D721Med (cell line): ENCODE measurements at places on chromosomes 3 and 15.

DNA sequence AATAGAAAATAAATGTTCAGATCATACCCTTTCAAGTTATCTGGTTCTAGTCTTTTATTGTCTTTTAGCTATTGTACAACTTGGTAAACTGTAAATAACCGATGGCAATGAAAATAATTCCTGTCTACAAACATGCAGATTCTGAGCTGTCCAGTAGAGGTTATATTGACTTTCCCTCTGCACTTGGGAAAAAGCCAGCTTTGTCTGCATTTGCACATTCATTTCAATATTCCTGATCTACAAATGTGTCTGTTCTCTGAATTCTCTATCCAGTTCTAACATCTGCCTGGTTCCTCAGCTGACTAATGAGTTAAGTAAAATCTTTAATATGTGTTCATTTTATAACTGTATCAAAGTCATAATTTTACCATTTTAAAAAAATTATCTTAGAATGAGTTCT, 408.5 kb downstream of the ERC2 start:
- DNase-seq: no peak

DNA sequence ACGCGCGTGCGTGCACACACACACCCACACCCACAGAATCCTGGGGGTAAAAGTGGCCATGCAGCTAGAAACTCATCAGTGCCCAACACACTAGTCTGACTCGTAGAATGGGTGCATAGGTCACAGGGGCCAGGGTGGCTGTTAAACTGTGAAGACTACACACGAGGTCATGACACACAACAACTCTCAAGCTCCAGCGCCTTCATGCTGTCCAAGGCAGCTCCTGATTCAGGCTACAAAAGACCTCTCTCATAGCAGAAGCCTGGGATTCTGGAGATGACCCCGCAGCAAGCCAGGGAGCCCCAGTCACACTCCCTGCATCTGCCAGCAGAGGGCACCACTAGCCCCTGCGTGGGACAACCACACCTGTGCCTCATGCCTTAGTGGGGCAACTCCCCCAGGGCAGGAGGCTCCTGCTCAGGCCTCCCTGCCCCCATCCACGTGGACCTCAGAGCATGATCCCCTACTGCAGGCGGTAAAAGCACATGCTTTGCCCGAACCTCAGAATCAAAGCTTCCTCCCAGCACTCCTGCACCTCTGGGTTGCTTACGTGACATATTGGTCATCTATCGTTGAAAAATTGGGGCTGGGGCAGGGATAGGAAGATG, 93.1 kb downstream of the LRIG1 start:
- DNase-seq: peak; percentile 94

DNA sequence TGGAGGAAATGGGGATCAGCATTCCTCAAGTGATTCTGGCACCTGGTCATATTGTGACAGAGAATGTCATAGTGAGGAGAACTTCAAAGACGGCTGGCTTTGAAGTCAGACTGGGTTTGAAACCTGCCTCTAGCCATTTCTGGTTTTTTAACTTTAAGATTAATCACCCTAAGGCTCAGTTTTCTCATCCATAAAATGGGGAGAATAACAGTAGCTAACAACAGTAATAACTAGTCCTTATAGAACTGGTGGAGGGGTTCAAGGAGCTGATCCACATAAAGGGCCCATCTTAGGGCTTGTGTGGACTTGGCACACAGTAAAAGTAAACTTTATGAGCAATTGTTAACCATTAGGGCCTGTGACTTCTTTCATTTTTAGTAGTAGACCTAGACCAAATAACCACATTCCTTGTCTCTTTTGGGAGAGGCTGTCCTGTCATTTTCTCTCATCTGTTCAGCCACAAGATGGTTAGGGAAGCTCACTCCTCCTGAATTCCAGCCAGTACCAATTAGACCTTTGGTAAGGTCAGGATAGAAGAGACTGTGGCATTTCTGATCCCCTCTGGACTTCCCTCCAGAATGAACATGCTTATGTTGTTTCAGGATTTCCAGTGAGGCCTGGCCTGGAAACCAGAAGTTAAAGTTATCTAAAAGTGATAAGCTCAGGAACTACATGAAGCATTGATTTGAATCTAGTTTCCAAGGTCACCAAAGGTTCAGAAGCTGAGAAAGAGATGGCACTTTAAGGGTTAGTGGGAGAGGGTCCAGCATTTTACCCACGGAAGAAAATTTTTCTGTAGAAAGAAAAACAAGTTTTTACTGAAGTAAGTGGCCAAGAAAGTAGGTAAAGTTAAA, 159.3 kb upstream of the DPH6 start:
- DNase-seq: no peak

- DNase-seq: no peak
These were observed 70.4 kb downstream of the KLF13 start for GRCh38 chr15:31396881-31397560.

- no peak for DNase-seq
These were observed 6.5 kb upstream of the GPR176 start for GRCh38 chr15:39926526-39926925.

- no peak for DNase-seq
These were observed 5.2 kb downstream of the GRAMD2A start for GRCh38 chr15:72192416-72192815.

- no peak for DNase-seq
These were observed 342.3 kb upstream of the CFAP20DC start for GRCh38 chr3:59392116-59392515.

DNA sequence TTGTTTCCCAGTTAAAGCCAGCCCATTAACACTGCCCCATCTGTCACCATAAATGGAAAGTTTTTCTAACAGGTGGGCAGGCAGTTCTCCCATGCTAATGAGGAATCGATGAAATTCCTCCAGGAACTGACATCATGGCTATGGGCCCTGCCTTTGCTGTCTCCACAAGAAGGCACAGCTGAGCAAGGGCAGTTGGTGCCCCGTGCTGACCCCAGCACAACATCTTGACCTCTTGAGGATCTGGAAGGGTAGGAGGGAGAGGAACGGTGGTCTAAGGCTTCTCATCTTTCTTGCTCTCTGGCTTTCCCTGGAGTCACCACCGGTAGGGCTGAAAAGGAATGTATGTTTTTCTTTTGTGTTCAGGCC, 46.7 kb downstream of the CHCHD6 start:
- no peak for DNase-seq

DNA sequence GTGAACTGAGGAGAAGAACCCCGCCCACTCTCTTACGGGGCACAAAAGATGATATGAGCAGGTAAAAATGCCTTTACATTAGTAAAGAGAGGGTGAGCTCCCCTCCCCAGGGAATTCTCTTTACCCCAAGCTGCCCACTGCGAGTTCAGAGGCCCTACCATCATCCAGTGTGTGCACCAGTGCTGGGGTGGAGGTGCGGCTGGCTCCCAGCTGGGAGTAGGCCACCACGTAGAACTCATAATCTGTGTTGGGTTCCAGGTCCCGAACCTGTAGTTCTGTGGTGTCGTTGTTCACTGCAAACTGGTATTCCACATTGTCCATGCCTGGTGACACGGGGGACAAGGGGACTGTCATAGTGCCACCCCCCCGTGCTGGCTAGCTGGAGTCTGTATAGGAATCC, 17.1 kb upstream of the IGDCC3 start:
- DNase-seq: no peak

- no peak for DNase-seq
These were observed 22.9 kb downstream of the SIAH2 start for GRCh38 chr3:150739877-150740645.

DNA sequence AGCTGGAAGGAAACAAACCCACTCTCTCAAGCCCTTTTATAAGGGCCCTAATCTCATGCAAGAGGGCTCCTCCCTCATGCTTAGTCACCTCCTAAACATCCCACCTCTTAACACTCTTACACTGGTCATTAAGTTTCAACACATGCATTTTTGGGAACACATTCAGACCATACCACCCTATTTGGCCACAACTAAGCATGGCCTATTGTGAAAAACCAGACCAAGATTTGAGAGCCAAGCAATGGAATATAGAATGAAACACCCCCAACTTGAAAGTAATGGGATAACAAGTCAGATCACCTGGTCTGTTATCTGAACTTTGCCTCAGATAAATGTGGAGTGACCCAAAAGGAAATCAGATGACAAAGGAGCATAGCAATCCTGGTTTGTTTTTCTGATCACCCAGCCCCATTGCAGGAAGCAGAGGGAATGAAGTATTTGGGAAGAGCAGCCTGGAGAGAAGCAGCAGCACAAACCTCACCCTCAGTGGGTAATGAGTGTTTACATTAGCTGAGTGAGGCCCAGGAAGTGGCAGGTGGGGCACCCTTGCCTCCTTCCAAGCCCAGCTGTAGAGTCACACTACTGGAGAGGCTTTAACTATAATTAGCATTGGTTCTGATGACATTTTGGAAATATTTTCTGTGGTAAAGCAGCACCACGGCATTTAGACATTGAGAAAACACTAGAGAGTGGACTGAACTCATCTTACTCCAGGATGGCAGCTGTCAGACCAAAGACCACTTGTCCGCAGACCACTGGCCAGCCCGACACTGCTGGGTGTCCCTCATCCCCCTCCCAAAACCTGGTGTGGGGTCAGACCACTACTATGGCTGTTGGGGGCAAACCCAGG, 48.8 kb upstream of the PRTG start:
- DNase-seq: no peak

DNA sequence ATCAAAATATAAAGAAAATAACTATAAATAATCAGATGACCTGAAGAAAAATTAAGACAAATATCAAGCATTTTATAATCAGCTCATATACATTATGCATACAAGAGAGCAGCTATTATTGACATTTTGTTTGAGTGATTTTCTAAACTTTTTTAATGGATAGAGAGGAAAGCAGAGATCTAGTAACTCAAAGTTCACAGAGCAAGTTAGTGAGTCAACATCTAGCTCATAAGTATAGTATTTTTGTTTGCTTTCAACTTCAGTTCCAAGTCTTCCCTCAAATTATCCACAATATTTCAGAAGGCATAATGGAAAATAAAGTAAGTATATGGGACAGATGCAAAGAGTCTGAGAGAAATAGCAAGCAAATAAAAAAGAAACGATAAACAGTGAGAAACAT, 470.1 kb upstream of the ALCAM start:
- no peak for DNase-seq

DNA sequence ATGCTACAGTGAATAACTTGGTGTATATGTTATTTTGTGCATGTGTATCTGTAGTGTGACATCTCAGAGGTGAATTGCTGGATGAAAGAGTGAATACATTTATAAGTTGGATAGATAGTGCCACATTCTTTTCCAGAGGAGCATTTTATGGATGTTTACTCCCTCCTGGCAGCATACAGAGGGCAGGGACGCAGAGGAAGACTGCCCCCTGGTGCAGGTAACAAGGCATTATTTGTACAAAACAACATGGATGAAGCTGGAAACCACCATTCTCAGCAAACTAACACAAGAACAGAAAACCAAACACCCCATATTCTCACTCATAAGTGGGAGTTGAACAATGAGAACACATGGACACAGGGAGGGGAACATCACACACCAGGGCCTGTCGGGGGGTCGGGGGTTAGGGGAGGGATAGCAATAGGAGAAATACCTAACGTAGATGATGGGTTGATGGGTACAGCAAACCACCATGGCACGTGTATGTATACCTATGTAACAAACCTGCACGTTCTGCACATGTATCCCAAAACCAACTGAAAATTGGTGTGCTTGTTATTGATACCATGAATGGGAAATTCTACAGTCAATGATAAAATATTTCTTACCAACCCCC, 57.9 kb upstream of the CTXND1 start:
- DNase-seq: no peak

GRCh38 chr15:74444106-74445062, 10.6 kb upstream of the SEMA7A start:
- no peak for DNase-seq

GRCh38 chr15:90519688-90520087, 10.0 kb upstream of the CRTC3 start:
- DNase-seq: no peak

GRCh38 chr3:56769116-56769707, 32.5 kb downstream of the ARHGEF3 start:
- DNase-seq: no peak
